ENCODE measurements at places on chromosomes 2 and 18.
A peak's percentile ranks its signal among the peaks of the same experiment; 100 is the strongest.

- DNase-seq: peak; percentile 85
Observed at GRCh38 chr18:67359873-67360838, 156.4 kb downstream of the DSEL start.

DNA sequence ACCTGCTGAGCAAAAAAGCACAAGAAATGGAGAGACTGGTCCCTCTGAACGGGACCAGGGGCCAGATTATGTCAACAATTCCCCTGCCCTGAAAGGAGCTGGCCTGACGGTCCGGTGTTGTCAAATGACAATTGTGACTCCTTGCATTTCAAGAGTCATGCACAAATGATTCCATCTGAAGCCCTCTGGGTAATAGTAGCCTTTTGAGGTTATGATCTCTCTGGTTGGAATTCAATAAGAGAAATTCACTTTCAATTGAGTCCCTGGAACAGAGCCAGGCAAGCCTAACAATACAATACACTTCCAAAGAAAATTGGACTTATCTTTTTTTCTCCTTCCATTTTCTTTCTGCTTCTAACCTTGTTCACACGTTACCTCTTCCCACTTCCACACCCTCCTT, 116.9 kb downstream of the C1D start:
- no peak for DNase-seq

- peak; percentile 47 for DNase-seq
Observed at GRCh38 chr18:44803019-44803650, 122.4 kb downstream of the SETBP1 start.

DNA sequence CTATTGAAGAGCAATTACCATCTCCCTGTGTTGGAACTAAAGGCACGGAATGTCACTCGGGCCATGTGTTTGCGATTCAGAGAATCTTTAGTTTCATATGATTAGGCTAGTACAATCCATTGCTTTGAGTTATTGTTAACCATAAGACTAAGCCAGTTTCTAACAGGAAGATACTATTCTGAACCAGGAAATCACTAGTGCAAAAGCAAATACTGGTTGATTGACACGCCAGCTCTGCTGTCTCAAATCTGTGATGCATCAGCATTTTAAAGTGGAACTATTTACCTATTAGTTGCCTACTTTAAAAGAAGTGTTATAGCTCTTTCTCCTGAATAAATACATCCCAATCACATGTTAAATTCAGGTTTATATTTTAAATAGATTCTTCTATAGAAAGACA, 61.9 kb downstream of the AFTPH start:
- no peak for DNase-seq

DNA sequence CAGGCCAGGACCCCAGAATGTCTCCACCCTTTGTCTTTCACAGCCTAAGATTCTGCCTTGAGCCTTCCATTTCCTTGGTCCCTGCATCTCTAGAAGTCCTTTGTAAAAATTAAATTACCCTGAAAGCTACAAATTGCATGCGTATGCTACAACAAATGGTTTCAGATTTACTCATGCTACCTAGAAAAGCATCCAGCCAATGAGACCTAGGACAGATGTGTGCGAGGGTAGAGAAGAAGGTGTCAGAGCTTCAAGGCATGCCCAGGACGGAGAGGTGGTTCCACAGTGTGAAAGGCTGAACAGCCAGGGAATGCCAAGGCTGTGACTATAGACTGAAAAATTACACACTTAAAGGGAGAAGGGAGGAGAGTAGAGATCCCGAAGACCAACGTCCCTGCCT, 40.2 kb downstream of the CCBE1 start:
- no peak for DNase-seq

DNA sequence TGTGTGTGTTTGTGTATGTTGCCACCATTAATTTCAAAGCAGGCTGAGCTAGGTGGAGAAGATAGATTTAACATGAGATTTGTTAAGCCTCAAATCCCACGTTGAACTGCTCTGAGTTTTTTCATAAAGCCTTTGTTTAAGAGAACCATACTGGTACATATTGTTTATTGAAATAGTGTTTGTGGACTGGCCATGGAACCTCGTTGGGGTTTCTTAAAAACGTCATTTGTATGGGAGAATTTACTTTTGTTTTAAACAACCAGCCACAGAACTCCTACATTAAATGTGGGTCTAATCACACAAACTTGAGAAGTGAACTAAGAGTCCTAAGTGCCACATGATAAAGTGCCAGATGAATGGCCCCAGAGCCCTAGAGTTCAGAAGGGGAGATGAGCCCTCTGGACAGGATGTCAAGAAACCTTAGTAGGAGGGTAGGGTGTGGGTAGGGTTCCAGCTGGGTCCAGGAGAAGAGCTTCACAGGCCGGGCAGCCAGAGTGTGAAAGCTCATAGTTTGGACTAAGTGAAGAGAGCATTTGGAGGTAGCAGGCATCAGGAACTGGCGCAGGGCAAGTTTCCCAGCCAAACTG, 120.6 kb upstream of the EML6 start:
- DNase-seq: no peak

- DNase-seq: no peak
Observed at GRCh38 chr2:70113359-70114070, 26.2 kb downstream of the PCBP1 start.
